ENCODE measurements at places on chromosomes 1 and 21.

DNA sequence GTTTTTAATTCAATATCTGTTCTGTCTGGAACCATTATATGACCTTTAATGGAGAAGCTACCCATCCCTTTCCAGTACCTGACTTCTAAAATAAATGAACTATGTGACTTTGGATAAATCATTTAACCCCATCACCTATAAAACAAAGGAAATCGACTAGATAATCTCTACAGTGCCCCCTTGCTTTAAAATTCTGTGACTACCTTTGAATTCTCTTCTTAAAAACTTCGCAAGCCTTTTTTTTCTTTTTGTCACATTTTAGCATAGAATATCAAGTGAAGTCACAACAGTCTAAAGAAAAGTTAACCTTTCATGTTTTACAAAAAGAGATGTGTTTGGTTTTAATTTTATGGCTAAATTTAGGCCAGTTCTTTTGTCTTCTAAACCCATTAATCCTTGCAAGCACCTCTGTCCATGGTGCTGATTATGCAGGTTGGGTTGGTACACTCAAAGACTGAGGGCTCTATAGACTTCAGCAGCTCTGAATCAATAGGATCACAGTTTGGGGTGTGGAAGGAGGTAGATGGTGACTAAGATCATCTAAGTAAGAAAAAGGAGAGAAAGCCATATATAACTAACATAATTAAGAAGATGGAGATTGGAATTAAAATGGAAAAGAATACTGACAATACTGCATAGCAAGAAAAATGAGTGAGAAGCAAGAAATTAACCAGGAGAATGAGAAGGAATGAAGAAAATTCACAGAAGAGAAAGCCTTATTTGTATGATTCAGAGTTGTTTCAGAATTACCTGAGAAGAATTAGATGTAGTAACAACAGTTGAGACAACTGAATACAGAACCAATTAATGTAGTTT lies 59.2 kb downstream of the TBX15 start:
- no peak for DNase-seq

DNA sequence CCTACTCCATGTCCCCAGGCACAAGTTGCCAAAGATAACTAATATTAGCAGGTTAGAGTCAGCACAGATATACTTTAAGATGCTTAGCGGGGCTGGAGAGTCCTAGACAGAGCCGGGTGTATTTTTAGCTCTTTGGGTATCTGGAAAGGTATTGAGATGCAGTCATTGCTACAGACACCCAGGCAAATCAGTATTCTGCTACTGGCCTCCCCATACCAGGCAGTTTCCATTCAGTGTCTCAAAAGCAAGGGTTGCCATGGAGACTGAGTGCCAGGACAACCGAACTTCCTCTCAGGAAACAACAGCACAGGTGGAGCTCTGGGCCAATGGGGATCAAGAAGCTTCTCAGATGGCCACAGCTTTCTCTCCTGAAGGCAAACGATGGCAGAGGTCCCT lies 45.3 kb downstream of the KCNC4 start:
- DNase-seq: no peak

- DNase-seq: no peak
Measured at GRCh38 chr1:111538343-111539025, 35.1 kb upstream of the ADORA3 start.

GRCh38 chr1:103160281-103160680 lies 52.0 kb upstream of the COL11A1 start:
- DNase-seq: no peak

DNA sequence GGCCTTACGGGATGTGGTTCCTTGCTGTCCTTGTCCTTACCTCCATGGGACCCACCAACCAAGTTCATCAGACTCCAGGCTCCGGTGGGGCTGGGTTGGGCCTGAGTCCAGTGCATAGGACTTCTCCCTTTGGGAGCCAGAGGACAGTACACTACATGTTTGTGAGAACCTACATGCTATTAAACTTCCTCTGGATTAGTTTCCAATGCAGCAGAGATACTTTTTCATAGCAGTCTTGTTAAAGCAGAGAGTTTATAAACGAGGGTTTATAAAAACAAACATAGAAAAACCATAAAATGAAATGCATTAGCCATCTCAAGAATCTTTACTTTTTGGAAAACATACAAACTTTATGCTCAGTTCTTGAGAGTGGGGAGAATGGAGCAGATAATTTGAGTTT lies 33.4 kb downstream of the INKA2 start:
- no peak for DNase-seq

DNA sequence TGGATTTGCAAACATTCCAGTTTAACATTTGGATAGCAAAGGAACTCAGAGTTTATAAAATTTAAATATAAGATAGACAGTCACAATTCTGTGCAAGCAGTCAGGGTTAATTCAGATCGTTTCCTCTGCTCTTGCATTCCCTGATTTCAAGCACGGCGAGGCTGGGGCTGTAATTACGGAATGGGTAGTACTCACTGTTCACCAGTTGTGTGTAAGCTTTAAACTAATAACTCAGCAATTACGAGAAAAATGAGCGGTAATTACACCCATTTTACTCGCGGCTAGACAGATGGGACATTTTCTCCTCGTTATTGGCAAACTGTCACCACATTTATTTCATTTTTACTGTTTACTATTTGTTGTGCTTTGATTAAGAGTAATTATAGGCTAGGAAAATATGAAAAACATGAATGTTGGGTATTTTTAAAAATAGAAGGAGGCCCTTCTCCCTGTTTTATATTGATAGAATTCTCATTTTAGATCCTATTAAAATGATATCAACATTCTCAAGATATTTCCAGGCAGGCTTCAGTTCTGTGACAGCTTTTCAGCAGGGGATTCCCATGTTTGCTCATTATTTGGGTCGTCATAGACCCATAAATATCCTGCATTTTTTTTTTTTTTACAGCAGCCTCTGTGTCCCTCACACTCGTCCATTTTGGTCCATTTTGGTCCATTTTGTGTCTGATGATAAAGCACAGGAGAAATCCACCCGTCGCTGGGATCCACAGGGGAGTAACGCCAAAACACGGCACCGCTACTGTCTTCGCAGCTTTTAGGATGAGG lies 208.3 kb downstream of the DSCAM start:
- no peak for DNase-seq

GRCh38 chr21:44601596-44602462 lies 1.4 kb downstream of the KRTAP10-7 start:
- no peak for DNase-seq

- no peak for DNase-seq
Measured at GRCh38 chr1:180343921-180344769, 114.1 kb downstream of the LHX4 start.

All from right lung (tissue), 10 donors.